ENCODE measurements at places on chromosomes 4 and X.

DNA sequence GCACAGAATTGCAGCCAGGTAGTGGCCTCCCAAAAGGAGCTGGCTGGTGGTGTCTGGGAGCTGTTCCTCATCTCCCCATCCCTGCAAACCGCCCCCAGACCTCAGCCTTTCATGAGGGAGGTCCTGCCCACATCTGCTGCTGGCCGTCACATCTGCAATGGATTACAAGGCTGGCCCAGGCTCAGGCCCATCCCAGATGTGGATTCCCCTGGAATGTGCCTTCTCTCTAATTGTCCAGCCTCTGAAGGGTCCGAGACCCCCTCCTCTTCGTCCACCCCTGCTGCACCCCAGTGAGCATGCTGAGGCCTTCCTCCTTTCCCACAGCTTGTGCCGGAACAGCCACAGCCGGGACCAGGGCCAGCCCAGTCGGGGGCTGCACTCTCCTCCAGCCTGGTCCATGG is 115.0 kb upstream of the NALF2 start:
- DNase-seq = no peak

GRCh38 chrX:131958724-131959123 is 64.4 kb upstream of the STK26 start:
- no peak for DNase-seq

DNA sequence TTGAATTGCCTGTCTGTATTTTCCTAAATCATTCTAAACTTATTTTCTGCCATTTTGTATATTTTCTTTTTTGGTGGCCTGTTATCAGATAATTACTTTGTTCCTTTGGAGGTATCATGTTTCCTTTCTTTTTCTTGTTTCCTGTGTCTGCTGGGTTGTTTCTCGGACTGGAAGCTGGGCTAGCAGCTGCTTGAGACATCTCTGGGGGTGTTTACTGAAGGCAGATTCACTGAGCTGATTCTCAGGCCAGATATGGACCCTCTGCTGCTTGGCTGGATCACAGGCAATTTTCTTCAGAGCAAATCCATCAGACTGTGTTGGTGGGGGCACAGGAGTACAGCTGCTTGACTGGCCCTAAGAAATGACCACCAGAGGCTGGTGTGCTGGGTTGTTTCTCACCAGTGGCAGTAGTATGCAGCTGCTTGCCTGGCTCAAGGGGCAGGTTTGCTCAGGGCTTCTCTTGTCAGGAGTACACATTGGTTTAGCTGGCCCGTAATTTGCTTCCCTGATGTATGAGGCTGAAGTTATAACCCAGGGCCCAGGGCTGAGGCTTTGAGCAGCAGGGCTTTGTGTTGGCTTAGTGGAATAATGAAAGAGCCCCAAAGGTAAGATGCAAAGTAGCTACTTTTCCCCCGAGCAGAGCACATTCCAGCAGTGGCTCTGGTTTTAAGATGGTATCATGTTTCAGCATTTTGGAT is 680.6 kb downstream of the TECRL start:
- DNase-seq = no peak

DNA sequence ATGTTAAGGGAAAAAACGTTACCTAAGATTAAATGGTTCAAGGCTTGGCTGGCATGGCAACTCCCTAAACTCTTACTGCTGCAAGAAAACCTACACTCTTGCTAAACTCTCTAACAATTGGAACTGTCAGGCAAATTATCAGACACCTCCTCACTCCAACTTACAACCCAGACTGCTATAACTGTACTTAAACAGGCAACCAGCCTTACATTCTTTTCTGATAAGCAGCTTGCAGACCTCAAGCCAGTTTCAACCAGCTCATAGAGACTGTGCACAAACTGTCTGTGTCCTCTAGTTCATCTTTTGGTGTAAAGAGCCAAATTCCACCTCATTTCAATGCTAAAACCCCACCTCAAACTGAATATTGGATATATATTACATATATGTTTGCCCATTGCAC is 504.9 kb downstream of the UBE2NL start:
- DNase-seq = no peak

DNA sequence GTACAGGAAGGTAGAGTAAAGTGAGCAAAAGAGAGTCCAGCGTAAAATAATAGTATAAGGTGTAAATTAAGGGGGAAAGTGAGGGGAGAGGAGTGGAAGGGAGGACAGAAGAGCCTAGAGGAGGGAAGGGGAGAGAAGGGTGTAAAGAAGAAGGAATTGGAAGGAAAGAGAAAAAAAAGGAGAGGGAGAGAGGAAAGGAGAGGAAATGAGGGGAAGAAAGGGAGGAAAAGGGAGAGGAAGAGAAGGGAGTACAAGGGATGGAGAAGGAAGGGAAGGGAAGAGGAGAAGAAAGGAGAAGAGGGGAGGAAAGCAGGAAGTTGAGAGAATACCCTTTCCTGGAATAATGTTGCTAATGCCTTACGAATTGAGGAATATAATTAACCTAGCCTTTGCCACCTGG is 3.3 kb upstream of the FAT4 start:
- no peak for DNase-seq

GRCh38 chrX:26008042-26008441 is 130.1 kb upstream of the MAGEB18 start:
- no peak for DNase-seq

Data from fibroblast of upper back skin (primary cell).